ENCODE measurements at places on chromosomes 4 and X.
A peak's percentile ranks its signal among the peaks of the same experiment; 100 is the strongest.

DNA sequence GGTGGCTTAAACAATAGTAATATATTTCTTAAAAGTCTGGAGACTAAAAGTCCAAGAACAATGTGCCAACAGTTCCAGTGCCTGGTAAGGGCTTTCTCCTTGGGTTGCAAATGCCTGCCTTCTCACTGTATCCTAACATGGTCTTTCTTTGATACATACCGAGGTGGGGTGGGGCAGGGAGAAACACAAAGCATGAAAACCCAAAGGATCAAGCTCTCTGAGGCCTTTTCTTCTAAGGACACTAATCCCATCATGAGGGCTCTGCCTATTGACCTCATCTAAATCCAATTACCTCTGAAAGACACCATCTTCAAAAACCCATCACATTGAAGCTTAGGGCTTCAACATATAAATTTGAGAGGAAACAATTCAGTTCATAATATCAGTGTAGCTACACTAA is 311.3 kb downstream of the GRID2 start:
- DNase-seq = no peak

- no peak for DNase-seq
These were observed 5.0 kb upstream of the MMAA start for GRCh38 chr4:145614233-145614610.

- DNase-seq = no peak
These were observed 25.7 kb downstream of the TRPC5 start for GRCh38 chrX:112056886-112057285.

DNA sequence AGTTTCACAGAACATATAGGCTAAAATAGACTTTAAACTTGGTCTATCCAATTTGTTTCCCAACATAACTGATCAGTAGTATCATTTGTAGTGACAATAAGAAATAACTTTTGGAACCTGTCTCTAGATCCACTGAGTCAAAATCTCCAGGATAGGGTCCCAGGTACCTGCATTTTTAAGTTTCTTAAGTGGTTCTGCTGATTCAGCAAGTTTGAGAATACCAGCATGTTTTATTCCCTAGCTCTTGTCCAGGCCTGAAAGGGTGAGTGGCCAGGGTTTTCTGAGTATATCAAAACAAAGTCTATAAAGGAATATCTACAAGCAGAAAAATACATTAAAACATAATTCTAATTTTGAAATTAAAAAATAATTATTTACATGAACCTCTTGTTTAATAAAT is 573.1 kb upstream of the POU3F4 start:
- DNase-seq = no peak

GRCh38 chr4:37852376-37852775 is 25.9 kb downstream of the PGM2 start:
- DNase-seq = no peak

DNA sequence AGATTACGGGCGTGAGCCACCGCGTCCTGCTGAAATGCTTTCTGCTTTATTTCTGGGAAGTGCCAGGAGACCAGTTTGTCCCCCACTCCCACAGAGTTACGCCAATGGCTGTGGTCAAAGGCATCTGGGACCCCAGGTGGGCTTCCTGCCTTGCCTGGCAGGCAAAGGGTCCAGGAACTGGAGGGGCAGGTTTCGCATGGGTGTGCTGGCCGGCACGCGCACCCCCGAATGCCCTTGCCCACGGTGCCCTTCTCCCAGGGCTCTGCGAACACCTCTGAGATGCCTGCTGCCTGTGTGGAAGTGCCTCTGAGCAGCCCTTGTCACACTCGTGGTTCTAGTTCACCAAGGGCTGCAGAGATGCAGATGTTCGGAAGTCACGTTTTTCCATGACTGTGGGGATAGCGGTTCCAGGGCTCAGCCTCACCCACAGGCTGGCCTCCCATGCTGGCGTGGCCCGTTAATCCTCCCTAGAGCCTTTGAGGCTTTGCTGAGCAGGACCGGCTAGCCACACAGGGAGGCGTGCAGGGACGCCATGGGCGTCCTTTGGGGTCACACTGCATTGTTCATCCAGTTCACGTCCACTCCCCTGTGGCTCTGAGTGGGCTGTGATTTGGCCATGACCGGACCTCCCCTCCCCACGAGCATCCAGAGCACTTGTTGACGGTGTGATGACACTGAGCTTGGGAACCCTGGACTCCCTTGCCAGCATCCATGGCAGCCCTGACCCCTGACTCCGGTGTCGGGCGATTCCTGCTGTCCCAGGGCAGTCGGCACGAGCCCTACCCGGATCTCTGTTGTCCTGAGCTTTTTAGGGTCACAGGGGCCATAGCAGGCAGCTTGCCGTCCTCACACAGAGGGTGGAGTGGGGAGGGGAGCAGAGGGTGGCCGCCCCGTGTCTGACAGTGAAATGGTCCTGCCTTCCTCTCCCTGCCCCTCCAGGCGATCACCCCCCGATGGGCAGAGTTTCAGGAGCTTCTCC is 12.7 kb upstream of the ADD1 start:
- DNase-seq = no peak

DNA sequence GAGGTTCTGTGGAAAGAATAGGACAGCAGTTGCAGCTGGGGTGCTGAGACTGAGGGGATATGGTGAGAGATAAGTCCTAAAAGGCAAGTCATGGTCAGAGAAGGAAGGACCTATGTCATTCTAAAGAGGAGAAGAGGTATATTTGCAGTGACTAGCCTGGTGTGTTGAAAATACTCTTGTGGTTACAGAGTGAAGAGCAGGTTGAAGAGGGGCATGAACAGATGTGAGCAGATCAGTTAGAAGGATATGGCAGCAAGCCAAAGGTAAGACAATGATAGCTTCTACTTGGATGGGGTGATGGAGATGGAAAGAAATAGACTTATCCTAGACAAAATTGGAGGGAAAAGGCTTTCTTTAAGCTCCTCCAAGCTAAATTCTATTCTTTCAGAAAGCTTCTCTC is 469.8 kb upstream of the CPEB2 start:
- DNase-seq = no peak

DNA sequence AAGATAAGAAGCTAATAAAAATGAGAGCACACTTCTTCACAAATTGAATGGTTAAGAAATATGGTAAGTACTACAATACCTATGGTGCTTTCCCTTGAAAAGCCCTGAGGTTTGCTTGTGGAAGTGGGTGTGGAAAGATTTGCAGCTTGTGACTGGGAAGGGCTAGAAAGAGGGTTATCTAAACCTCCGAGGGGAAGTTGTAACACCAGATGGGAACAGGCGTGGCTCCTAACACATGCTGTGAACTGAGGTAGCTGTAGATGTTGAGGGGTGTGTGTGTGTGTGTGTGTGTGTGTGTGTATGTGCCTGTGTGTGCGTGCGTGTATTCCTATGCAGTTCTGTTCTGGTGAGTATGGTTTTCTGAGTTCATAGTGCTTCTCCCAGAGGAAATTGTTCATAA is 21.5 kb downstream of the FRMPD4 start:
- no peak for DNase-seq

- DNase-seq = no peak
These were observed 120.5 kb upstream of the FAT1 start for GRCh38 chr4:186844059-186844681.

DNA sequence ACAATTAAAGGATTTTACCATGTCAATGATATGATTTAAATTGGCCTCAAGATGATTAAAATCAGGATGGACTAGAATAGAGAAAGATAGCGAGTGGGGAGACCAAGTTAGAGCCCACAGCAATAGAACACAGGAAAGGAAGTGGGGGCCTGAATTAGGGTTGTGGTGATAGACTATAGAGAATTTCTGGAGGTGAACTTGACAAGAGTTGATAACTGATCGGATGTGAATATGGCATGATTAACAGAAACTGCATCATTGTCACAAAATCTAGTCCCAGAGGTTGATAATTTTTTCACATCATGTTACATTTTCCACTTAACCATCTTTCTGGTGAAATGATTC is 26.3 kb upstream of the TRPC3 start:
- DNase-seq = no peak

DNA sequence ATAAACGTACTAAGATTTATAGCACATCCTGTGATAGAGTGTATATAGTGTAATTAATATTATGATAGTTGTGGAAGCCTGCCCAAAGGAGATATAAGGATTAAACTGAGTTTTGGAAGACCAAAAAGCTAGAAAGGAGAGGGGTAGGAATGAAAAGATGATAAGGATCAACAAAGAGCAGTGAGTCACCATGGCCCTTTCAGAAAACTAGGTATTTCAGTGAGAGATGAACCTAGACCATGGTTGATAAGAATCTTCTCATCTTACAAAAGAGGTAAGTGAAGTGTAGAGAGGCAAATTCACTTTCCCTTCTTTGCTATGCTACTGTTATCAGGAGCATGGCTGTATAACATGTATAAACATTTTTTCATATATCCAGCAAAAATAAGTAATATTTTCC is 133.8 kb upstream of the PLAC1 start:
- DNase-seq = no peak

DNA sequence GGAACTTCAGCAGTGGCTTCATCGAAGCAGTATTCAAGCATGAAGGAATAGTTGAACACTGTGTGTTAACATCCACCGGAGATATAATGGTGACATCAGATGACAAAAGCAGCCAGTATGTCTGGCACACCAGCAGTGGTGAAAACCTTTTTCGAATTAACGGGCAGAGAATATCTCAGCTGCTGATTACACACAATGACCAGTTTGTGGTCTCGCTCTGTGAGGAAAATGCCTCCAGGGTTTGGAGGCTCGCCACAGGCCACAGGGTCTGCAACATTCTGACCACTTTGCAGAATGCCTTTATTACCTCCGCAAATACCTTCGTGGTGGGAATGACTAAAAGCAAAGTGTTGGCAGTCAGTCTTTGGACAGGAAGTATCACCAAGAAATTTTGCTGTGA is 201.5 kb downstream of the NWD2 start:
- DNase-seq = peak; percentile 43

GRCh38 chr4:2515830-2516550 is 20.5 kb upstream of the FAM193A start:
- no peak for DNase-seq

DNA sequence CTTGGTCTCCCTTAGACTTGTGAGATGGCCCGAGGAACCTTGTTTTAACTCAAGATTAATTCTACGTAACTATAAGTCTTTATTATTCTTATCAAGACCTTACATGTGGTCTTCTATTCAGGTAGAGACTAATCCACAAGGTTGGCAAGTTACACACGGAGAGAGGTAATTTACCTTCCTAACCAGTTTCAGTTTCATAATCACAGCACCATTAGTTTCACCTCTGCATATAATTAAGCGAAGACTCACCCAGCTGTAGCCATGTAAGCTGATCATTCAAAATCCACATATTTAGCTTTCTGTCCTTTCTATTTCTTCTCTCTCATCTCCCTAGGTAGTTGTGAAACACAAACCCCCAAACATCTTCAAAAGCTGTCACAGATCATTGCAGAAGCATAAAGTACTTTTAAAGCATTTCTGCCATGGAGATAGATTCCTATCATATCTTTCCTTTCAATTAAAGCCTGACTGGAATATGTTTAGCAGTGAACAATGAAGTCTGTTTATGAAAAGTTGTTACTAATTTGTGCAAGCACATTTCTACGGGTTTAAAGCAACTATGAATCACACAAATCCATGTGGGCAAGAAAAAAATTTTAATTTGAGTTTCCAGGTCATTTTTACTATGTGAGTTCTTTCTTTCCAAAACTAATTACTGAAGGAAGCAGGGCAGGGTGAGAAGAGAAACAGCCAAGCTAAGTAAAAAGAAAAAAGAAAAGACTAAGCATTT is 78.5 kb downstream of the BTC start:
- no peak for DNase-seq

DNA sequence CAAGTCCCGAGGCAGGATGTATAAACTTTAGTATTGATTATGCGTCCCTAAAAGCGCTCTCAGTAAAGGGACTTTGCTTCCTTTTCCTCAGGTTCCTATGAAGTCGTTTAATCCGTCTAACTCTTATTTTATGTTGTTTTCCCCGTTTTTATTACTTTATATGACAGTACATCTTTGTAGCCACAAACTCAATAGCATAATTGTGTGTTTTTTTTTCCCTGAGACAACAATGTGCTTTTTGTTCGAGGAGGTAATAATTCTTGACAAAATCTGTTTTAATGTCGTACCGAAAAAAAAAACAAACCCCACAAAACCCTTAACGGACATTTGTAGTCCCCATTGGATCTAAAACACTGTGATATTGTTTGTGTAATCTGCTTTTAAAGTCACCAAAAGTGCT is 17.9 kb upstream of the PPP2R3B start:
- DNase-seq = no peak

All from astrocyte of the cerebellum (primary cell).